Body of pancreas (tissue), 4 donors: ENCODE measurements at places on chromosomes 11 and 22. TPM values are rescaled to one million over a fixed set of nuclear protein-coding genes. Genes with fewer than 3 reads are reported as not detected.

Gene ALKBH3
- total RNA-seq: 30.0 TPM

GRCh38 chr11:115848611-115849010 is 344.4 kb upstream of the CADM1 start:
- no peak for DNase-seq

DNA sequence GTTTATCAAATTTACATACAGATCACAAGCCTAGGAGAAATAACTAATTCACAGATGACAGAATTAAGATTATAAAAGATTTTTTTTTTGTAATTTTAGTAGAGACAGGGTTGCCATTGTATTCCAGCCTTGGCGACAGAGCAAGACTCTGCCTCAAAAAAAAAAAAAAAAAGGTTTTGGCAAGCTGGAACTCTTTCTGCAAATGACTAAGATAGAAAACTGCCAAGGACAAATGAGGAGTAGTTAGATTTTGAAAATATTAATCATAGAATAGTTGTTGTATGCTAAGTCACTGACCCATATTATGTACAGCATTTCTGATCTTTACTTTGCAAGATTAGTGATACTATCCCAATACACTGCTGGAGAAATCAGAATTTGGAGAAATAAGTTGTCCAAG is 99.2 kb downstream of the C11orf65 start:
- no peak for DNase-seq

- no peak for DNase-seq
These were observed 35.8 kb downstream of the RRAS2 start for GRCh38 chr11:14323118-14323676.

Gene UPK2
- total RNA-seq: not detected
